ENCODE measurements at places on chromosomes 6 and 20.
A peak's percentile ranks its signal among the peaks of the same experiment; 100 is the strongest.

GRCh38 chr20:43915211-43916072 is 790 bp downstream of the TOX2 start:
- no peak for DNase-seq

- no peak for DNase-seq
These were observed 6.9 kb upstream of the ZBTB12 start for GRCh38 chr6:31908791-31909190.

DNA sequence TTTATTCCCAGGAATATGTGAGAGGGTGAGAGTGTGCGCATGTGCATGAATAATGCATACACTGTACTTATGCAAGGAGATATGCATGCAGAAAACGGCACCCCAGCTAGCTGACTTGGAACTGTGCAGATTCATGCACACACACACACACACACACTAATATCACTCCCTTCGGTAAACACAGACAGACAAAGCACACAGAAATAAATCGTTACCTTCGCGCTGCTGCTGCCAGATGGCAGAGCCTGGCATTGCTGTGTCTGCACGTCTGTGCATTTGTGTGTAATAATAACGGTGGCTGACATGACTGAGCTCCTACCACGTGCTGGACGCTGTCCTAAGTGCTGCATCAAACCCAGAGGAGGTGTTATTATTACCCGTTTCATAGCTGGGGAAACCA is 36.8 kb downstream of the PREX1 start:
- no peak for DNase-seq

DNA sequence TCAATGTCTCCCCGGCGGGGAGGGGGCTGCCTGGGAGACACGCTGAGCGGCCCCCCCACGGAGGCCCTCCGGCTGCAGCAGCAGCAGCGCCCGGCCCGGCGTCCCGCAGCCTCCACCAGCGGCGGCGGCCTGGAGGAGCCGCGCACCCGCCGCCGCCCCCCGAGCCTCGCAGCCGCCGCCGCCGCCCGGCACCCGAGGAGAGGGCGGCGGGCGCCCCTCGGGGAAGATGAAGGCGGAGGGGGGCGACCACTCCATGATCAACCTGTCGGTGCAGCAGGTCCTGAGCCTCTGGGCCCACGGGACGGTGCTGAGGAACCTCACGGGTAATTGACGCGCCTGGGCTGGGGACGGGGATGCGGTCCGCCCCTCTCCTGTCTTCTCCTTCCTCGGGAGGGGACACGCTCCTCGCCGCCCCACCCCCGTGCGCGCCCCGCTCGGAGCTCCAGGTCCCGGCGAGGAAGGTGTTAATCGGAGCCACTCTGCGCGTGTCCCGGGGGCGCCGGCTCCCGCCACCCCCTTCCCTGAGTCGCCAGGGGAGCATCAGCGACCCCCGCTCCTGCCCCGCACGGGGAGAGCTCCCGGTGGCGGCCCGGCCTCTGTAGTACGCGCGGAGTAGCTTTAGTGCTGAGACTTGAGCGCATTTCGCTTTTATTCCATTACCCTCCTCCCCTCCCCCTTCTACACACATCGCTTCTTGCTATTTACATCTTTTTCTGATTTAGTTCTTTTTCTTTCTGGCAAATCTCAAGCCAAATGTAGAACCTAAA is 686 bp downstream of the TMEM170B start:
- DNase-seq = peak; percentile 22

DNA sequence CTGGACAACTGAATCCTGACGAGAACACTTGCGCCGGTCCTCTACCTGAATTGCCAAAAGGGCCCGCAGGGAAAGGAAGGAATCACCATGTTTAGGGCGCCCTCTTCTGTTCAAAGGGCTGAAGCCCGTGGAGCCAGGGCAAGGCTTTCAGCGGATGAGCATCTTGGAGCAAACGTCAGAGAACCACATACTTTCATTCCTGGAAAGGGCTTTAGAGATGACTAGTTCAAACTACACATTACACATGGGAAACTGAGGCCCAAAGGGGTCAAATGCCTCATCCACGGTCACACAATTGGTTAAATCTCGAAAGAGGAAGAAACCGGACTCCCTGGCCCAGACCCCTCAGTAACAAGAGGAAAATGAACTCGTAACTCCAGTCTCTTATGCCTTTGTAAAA is 11.5 kb upstream of the ZNF133 start:
- peak; percentile 61 for DNase-seq

DNA sequence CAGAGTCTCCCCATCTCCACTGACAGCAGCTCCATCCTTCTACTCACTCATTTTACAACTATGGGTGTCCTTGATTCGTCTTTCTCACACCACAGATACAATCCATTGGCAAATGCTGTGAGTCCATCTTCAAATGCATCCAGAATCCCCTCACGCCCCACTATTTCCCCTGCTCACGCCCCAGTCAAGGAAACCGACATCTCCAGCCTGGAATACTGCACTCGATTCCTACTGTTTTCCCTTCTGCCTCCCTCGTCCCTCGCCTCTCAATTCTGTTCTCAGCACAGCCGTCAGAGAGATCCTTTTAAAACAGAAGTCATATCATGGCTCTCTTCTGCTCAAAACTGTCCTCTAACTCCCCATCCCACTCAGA is 4.7 kb downstream of the HLA-B start:
- no peak for DNase-seq

- DNase-seq = no peak
These were observed 27.0 kb downstream of the TOX2 start for GRCh38 chr20:43941476-43942200.

- DNase-seq = no peak
These were observed 93.8 kb upstream of the LY86 start for GRCh38 chr6:6494677-6495076.

GRCh38 chr20:51318058-51318949 is 224.2 kb downstream of the NFATC2 start:
- peak; percentile 3 for DNase-seq

DNA sequence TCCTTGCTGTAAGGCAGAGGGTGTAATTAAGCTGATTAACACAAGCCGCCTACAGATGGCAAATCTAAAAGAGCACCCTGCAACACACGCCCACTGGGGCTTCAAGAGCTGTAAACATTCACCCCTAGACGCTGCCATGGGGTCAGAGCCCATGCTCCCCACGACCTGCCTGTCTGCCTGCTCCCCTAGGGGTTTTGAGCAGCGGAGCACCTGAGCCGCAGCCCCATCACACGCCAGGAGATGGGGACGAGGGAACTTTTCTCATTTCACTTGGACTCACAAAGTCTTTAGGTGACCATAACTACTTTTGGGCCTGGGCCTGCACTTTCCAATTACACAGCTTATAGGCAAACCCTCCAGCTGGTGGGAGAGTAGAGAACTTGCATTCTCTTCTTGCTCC is 99.0 kb upstream of the SOX4 start:
- DNase-seq = no peak

DNA sequence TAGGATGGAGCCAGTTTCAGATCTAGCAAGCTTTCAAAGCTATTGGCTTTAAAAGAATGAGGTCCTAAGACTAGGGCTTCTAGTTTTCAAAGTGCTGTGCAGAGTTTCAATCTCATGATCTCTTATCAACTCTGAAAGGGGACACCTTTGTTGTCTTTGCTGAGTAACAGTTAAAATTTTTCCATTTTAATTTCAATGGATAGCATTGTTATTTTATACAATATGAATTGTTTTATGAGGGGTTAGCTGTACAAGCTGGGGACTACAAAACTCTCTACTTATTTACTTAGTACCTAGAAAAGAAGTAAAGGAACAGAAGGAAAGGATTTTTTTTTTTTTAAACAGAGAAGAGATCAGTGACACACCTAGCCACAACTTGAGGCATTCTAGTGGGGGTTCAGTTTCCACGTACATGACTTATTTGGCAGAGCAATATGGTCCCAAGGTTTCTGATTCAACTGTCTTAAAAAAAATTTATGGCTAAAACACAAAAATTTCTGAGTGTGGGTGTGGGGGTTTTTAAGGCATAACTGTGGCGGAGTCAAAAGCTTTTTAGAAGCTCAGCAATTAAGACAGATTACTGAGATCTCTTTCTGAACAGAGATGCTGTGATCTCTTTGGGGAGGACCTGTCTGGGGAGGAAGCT is 46.1 kb upstream of the JAG1 start:
- DNase-seq = no peak

DNA sequence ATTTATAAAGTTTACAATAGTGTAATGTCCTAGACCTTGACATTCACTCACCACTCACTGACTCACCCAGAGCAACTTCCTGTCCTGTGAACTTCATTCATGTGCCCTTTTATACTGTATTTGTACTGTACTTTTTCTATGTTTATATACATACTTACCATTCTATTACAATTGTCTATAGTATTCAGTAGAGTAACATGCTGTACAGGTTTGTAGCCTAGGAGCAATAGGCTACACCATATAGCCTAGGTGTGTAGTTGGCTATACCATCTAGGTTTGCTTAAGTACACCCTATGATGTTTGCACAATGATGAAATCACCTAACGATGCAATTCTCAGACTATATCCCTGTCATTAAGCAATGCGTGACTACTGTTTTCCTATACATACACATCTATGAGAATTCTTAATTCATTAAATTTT is 17.5 kb downstream of the EDEM2 start:
- DNase-seq = no peak

DNA sequence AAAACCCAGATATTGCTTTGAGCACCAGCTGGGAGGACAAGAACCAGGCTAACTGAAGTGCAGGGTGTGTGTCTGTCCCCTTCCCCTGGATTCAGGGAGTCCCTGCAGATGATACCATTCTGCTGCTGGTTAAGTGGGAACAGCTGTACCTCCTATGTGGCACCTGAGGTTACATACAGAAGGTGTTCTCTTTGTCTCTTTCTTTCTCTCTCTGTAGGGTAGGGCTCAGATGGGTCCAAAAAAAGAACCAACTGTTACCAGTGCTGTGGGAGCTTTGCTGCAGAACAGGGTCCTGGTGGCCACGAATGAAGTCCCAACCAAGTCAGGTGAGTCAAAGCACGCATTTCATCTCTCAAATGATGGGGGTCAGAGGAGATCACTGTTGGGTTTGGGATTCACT is 38.6 kb downstream of the ZC2HC1B start:
- no peak for DNase-seq

DNA sequence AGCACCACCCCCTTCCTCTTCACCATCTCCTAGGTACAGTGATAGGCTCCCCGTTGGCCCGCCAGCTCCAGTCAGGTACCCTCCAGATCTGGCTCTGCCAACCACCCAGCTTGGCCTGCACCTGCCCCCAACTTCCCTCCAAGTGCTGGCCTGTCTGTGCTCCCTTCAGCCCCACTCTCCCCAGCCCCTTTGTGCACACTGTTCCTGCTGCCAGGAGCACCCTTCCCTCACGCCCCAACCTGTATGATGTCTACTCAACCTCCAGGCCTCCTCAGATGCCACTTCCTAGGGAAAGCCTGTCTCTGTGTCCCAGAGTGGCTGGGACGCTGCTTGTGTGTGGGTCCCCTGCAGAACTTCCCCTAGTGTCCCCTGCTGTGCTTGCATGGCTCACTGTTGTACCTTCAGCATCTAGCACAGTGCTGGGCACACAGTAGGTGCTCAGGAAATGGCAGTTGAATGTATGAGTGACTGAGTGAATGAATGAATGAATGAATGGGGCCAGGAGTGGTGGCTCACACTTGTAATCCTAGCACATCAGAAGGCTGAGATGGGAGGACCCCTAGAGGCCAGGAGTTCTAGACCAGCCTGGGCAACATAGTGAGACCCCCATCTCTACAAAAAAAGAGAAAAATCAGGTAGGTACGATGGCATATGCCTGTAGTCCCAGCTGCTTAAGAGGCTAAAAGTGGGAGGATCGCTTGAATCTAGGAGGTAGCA is 3.0 kb downstream of the ZBP1 start:
- no peak for DNase-seq

- DNase-seq = no peak
These were observed 15.7 kb downstream of the PI16 start for GRCh38 chr6:36969988-36970891.

- DNase-seq = no peak
These were observed 15.6 kb downstream of the PKIG start for GRCh38 chr20:44597930-44598329.

- DNase-seq = peak; percentile 8
These were observed 100.8 kb downstream of the MOXD1 start for GRCh38 chr6:132300323-132300949.

DNA sequence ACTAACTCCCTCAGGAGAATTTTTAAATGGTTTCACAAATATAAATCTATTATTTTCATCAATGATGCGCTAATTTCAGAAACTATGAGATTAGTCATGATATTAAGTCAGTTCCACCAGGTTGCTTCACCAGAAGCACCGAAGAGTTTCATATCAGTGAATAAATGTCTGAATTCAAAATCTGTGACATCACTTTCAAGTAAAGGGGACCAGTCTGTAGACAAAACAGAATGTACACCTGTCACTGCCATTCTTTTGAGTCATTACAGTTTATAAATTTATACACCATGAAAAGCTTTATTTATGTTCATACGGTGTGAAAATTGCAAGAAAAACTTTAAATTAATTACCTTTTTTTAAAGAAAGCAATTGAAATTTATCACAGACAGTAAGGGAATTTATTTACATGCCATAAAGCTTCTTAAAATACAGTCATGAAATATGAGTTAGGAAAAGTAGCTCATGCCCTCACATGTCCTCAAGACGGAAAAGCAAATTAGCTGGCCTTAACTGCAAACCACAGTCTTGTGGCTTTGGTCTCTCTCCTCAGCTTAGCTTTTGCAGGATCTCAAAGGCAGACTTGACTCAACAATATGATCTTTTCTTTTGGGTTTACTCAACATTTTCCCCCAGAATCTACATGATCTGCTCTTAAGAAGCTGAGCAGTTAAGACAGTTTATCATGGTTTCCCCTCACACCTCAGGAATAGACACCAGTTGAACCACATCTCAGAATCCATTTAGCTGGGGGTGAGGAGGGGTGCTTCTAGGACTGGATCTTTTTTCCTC is 177.7 kb upstream of the MCHR2 start:
- no peak for DNase-seq

DNA sequence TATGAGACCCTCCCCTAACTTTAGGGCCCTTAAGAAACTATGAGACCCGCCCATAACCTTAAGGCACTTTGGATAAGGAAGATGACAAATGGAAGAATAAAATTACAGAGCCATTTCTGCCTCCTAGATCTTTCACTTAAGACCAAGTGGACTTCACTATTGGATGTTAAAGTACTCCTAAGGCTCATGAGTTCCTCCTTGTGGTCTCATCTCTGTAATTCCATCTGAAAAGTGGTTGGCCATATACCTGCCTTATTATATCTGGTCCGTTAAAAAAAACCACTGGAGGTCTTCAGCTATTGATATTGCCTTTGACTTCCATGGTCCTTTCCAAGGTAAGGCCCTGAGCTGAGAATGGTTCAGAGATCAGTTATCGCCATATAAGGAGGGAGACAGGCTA is 310.3 kb downstream of the EYA4 start:
- no peak for DNase-seq

DNA sequence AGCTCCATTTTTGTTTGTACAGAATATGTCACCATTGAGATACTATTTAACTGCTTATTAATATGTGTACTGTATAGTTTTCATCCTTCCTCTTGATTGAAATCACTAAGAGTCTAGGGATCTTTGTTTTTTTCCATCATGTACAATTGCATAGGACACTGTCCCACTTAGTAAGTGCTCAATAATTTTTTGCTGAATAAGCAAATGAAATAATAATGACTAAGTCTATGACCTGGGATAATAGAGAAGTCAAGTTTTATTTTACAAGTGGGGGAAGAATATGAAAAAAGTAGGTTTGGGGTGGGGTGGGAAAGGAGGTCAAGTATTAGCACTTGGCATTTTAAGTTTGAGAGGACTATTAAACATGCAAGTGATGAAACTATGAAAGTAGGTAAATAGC is 4.5 kb upstream of the EYS start:
- DNase-seq = no peak

Data from hippocampal formation (tissue), 2 donors.